ENCODE measurements at places on chromosomes 13 and 19.

- DNase-seq, result no peak
Measured at GRCh38 chr19:33445442-33446329, 72.2 kb downstream of the CEBPG start.

GRCh38 chr19:55096061-55096701 is 20.5 kb downstream of the EPS8L1 start:
- DNase-seq, result no peak

DNA sequence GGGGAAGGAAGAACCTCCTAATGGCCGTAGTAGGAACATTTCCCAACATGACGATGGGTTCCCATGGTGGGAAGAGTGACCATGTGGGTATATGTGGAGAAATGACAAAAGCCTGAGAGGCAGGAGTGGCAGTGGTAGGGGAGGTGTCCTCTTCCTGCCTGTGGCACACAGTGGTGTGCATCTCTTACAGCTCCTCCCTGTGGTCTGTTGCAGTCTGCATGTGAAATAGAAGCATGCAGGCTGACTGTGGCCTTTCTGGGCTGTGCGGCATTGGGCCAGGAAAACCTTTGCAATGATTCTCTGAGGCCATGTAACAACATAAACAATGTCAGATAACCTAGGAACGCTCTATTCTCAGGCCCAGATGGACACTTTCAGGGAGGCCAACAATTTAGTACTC is 84.0 kb downstream of the LACC1 start:
- no peak for DNase-seq

GRCh38 chr13:100392709-100393630 is 195.6 kb downstream of the GGACT start:
- no peak for DNase-seq

- DNase-seq, result no peak
Measured at GRCh38 chr13:68584776-68585175, 1354.6 kb upstream of the PCDH9 start.

GRCh38 chr13:61187471-61187870 is 228.2 kb downstream of the PCDH20 start:
- no peak for DNase-seq
